ENCODE measurements at places on chromosomes 2 and 18.

DNA sequence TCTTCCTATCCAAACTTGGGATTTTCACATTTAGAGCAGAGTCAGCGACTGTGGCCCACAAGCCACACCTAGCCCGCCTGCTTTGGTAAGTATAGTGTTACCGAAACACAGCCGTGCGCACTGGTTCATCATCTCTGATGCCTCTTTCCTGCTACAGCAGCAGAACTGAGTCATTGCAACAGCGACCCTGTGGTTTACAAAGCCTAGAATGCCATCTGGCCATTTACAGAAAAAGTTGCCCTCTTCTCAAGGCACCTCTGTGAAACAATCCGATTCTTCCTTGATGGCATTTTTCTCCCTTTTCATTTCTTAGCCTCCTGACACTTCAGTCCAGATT is 10.7 kb upstream of the IAH1 start:
- DNase-seq = no peak

GRCh38 chr2:145495590-145495989 is 975.7 kb upstream of the ZEB2 start:
- DNase-seq = no peak

DNA sequence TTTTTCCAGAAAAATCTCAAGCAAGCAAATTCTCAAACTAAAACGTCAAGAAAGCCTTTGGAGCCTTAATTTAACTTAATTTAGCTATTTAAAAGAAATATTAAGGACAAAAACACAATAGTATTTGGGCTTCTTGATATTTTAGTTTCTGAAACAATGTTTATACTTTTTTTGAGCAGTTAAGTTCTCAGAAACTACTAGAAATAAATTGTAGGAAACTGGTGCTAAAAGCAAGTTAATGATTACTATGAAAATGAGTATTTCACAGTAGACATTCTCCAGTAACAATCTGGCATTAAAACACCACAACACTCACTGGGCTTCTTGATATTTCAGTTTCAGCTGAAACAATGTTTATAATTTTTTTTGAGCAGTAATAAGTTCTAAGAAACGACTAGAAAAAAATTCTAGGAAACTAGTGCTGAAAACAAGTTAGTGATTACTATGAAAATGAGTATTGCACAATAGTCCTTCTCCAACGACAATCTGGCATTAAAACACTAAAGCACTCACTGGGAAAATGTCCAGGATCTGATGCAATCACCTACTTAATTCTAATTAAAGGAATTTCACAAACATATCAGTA is 45.1 kb downstream of the TRAK2 start:
- no peak for DNase-seq

GRCh38 chr2:219125225-219125885 is 35.3 kb downstream of the NHEJ1 start:
- no peak for DNase-seq

DNA sequence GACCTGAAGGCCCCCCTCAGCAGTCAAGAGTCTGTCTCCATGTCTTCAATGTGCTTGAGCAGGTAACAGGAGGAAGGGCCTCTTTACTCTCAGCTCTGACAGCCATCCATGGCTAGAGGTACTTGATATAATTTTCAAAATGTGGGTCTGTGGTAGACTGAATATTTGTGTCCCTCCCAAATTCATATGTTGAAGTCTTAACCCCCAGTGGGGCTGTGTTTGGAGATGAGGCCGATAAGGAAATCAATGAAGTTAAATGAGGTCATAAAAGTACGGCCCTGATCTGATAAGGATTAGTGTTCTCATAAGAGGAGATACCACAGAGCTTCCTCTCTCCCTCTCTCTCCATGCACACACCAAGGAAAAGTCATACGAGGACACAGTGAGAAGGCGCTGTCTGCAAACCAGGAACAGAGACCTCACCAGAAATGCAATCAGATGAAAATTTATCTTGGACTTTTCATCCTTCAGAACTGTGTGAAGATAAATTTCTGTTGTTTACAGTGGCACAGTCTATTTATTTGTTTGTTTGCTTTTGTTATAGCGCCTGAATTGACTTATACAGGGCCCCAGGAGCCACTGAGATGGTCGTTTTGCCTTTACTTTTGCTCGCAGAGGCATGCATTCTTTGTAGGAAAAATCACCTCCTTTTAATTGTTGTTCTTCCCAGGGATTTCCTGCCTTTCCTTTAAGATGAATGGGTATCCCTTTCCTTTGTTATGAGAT is 274.8 kb upstream of the TRIB2 start:
- DNase-seq = no peak

GRCh38 chr2:107305966-107306365 is 420.0 kb upstream of the ST6GAL2 start:
- DNase-seq = no peak

- no peak for DNase-seq
Observed at GRCh38 chr2:175002547-175003274, 2.5 kb downstream of the CHN1 start.

DNA sequence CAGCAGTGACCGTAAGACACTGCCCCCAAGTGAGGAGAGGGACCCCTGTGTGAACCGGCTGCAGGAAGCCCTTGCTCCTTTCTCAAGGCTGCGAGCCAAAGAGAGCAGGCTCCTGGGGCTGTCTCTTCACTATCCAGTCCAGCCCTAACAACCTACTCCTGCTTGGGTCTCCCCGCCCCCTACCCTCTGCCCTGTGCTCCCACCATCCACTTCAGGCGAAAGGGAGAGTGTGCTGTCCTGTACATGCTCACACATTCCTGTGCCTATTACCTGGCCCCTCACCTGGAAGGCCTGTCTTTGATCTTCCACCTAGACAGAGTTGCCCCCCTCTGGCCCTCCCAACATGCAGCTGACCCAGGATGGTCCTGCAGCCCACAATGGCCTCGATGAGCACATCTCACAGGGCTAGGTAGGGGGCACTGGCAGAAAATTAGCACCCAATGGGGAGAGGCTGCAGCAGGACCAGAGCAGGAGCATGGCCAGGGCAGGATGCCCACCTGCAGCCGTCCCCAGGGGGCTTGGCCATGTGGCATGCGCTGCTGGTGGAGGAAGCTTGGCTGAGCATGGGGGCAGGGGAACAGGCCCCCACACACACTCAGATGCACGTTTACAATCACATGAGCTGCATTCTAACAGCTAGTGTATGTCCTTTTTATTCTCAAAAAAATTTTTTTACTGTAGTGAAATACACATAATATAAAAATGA is 93.5 kb downstream of the POLR1A start:
- DNase-seq = no peak

DNA sequence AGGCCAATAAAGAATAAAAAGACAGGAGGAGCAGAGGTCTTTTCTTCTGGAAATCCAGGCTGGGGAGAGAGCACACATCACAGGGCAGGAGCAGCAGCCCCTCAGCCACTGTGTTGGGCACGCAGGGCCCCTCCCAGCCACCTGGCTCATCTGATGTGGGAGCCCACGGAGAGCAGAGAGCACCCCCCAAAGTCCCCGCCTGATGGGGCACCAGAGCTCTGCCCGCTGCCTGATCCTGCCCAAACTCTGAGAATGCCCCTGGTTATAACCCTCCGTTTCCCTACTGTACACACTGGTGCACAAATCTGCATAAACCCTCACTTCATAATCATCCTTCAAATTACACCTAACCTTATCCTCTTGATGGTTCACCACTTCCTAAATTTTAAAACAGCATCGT is 111.3 kb downstream of the HDAC4 start:
- no peak for DNase-seq

GRCh38 chr2:119438128-119438656 is 6.5 kb downstream of the TMEM37 start:
- no peak for DNase-seq

DNA sequence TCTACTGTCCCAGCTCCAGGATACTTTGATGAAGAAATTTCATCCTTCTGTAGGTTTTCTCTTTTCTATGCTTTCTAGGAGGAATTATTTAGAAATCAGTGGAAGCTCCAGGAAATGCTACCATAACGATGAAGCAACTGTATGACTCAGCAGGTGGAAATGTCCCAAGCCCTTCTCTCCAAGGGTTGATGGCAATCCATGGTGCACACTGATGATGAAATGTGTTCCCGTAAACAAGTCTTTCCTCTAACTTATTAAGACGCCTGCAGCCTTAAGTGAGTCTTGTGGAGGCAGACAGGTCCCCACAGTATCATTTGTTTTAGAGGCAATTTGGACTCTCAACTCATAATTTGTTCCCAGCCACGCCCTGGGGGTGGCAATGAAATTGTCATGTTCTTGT is 777.6 kb upstream of the SOX11 start:
- DNase-seq = no peak

DNA sequence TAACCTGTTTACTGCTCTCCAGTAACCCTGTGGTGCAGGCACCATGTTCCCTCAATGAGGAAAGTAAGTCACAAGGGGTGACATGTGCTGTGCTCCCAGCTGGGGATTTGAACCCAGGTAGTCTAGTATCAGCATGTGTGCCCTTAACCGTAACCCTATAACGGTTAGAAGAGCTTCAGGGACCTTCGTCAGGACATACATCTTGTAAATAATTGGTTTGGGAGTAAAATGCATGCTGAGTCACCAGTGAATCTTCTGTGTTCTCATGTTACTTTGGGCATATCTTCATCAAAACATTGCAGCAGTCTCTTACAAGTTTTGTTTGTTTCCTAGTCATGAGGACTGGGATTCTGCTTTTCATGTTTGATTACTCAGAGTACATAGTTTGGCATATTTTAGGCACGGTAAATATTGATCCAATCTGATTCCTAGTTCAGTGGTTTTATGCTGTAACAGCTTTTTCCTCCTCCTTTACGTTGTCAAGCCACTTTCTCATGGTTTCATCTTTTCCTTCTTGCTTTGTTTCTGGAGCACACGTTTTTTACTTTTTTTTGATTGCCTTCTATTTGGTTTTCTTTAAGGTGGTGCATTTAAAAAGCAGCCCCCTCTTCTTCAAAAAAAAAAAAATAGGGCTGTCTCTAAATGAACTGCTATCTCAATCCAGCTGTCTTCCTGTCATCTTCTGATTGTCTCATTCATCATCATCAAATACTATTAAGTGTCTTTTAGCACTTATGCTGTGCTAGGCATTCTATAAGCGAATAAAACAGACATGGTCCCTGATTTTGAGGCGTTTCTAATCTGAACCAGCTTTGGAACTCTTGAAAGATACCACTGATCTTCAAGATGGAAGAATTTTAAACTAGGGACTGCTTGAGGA is 50.4 kb downstream of the CLIP4 start:
- no peak for DNase-seq

GRCh38 chr18:36334798-36335197 is 37.3 kb downstream of the FHOD3 start:
- no peak for DNase-seq

- no peak for DNase-seq
Observed at GRCh38 chr2:152648336-152648735, 68.9 kb downstream of the PRPF40A start.

GRCh38 chr2:20674309-20674965 is 7.5 kb downstream of the GDF7 start:
- DNase-seq = no peak

DNA sequence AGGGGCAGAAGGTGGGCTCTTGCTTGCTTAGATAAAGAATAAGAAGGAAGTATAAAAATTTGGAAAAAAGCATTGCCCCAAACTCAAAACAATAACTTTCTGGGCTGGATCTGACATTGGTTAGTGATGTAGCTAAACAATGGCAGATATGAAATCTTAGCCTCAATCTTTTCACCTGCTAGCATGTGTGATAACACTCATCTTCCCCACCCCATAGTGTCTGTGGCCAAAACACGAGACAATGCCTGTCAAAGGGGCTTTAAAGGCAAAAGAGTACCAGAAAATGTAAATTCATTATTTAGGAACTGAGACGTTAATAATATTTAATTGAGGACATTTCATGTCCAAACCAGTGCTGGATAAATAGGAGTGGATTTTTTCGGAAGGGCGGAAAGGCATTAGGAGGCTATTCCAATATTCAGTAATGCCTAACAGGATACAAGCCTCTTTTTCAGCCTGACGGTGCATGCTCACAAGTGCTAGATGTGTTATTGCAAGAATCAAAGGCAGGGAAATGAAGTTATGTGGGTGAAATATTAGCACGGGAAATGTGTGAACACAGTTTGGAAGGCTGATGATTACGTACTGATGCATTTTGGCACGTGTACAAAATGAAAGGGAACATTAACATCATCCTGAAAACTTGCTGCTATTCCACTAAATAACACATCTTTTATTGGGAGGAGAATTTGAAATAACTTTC is 395.7 kb downstream of the GALR1 start:
- DNase-seq = no peak

GRCh38 chr2:8306530-8307351 is 375.1 kb upstream of the ID2 start:
- no peak for DNase-seq

GRCh38 chr2:180061546-180061945 is 54.4 kb upstream of the CWC22 start:
- no peak for DNase-seq

- DNase-seq = no peak
Observed at GRCh38 chr2:30965022-30965531, 157.8 kb upstream of the CAPN13 start.

- no peak for DNase-seq
Observed at GRCh38 chr18:21513741-21514140, 86.8 kb downstream of the ESCO1 start.

- DNase-seq = no peak
Observed at GRCh38 chr2:242085941-242086621, 216.6 kb downstream of the RTP5 start.

DNA sequence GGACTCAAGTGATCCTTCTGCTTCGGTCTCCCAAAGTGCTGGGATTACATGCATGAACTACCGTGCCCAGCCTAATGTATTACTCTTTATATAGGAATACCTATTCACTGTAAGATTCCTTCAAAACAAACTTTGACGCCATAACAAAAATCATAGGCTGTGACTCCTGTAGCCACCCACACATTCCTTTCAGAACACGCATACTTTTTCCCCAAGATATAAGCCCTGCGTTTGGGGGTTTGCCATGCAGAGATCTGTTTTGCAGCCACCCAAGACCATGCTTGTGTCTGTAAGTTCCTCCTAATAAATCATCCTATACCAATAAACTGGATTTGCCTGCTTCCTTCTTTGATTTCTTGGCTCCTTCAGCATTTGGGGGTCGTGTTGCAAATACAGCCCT is 46.0 kb upstream of the STON1 start:
- DNase-seq = no peak

DNA sequence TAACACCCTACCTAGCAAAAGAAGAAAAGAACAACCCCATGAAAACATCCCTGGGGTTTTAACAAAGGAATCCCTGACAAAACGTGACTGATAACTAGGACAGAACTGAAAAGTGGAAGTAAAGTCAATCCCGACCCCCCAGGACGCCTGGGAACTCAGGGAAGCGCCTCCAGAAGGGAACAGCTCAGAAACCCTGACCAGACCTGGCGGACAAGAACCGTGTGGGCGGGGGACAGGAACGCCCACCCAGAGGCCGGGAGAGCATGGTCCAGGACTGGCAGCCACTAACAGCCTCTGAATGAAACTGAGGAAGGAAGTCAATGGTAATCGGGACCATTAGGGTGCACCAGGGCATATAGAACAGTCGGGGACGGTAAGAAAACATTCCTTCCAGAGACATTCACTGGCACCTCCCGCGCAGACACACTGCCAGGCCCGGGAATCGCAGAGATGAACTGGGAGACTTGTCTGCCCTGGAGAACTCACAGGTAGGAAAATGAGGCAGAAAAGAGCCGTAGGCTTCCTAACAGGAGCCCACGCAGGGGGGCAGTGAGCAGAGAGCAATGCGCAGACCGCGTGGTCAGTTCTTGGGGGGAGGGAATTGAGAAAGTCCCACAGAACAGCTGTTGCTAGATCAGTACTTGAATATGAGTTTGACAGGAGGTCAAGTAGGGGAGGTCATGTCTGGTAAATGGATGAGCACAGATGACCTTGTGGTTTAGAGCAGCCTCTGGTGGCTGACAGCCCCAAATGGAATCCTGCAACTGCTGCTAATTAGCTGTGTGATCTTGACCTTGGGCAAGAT is 1.3 kb upstream of the TBC1D8 start:
- no peak for DNase-seq

Measured in stimulated activated CD8-positive, alpha-beta memory T cell treated with anti-CD3 and anti-CD28 coated beads, Interleukin-4, amount 100 ng/mL, for 1 hour (primary cell).